ENCODE measurements at places on chromosomes 11 and 22.

GRCh38 chr11:1072116-1072820 lies 2.4 kb upstream of the MUC2 start:
- no peak for DNase-seq

DNA sequence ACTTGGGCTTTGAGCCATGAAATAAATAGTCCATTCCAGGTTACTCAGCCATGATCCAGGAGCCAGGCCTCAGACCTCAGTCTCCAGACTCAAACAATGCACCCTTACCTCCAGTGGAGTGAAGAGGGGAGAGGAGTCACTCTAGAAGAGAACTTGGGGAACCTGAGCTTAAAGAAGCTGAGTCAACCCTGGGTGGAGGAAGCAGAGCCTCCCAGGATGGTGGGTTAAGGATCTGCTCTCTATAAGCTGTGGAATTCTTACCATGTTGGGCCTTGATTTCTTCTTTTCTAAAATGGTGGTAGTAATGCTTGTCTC lies 113.2 kb downstream of the NECTIN1 start:
- no peak for DNase-seq

GRCh38 chr11:35169112-35169511 lies 30.1 kb downstream of the CD44 start:
- no peak for DNase-seq

DNA sequence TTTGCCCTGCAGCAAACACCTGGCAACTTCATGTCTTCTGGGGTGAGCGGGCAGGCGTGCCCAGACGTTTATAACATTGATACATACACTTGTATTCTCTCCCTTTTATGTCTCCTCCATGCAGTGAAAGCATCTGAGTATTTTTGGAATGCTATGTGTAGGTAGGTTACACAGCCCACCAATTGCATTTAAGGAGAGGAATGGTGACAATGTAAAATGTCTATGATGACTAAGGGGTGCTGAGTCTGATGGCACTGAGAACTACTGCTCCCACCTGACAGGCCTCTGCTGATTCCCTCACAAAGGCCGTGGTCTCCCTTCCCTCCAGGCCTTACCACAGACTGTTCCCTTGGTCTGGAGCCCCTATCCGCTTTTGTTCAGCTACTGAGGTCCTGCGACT lies 22.9 kb upstream of the RASL10A start:
- no peak for DNase-seq

DNA sequence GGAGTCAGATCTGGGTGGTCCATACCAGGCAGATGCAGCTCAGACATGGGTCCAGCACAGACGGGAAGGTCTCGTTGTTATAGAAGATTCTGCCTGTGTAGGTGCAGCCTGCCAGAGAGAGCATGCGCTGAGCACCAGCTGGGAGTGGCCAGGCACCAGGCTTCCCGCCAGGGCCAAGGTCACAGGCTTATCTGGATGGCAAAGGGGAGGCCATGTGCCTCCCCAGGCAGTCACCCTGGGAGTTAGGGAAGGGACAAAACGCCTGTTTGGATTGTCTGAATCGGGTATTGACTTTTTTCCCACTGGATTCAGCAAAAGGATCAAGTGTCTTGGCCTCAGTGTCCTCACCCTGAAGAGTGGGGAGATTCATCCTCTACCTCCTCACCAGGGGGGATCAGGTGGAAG lies 26.5 kb downstream of the PGA5 start:
- DNase-seq = no peak

GRCh38 chr11:130189492-130190210 lies 30.1 kb downstream of the ST14 start:
- no peak for DNase-seq

DNA sequence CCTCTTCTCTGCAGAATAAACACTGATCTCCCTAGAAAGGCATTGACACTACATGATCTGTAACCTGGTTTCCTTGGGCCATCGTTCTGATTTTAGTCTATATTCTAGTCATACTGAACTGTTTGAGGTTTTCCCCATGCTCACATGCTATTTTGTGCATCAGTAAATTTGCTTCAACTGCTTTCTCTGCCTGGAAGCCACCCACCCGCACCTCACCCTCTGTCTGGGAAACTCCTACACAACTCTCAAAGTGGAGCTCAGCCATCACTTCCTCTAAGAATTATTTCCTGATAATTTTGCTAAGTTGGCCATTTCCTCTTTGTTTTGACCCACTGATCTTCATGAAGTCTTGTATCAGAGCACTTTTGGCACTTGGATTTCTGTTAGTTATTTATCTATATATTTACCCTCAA lies 36.1 kb downstream of the MMP20 start:
- no peak for DNase-seq

GRCh38 chr11:13366266-13367026 lies 88.9 kb downstream of the BMAL1 start:
- DNase-seq = no peak

- DNase-seq = no peak
These were observed 10.4 kb upstream of the ASPHD2 start for GRCh38 chr22:26418620-26419019.

GRCh38 chr11:10663990-10664389 lies 29.6 kb downstream of the IRAG1 start:
- no peak for DNase-seq

DNA sequence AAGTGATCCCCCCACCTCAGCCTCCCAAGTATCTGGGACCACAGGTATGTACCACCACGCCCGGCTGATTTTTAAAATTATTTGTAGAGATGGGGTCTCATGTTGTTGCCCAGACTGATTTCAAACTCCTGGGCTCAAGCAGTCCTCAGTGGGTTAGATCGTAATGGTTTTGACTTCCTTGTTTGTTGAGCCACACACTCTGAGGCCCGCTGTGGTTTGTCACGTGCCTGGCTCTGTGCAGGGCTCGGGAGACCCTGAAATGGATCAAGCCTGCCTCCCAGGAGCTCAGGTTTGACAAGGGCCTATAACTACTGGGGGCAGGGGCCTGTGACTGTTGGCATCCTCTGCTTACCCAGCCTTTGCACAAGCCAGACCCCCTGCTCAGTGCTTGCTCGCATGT lies 68.1 kb downstream of the MPPED1 start:
- DNase-seq = no peak

GRCh38 chr22:19815093-19815822 lies 39.4 kb downstream of the GNB1L start:
- no peak for DNase-seq

DNA sequence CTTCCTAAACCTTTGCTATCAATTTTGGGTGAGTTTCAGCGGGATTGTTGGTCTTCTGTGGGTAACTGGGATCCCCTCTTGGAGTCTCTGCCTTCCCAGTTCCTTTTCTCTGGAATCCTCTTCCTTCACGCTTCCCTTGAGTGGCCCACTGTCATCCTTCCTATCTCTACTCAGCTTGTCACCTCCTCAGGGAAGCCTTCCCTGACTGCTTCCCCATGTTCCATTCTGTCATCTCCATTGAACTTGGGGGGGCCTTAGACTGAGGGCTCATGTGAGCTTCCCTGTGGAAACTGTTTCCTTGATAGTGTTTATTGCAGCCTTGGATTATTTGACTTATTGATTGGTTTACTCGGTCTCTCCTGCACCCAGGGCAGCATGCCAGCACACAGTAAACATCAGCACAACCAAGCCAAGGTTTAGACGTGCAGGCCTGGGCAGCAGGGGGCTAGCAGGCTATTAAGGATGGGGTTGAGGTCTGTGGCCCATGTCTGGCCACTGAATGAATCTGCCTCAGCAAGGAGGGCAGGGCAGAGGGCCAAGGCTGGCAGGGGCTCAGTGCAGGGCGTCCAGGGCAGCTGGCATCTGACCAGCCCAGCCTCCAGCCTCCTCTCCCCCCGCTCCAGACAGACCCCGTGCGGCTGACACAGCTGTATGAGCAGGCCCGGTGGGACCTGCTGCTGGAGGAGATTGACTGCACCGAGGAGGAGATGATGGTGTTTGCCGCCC lies 7.2 kb downstream of the TRPT1 start:
- DNase-seq = no peak

- DNase-seq = no peak
These were observed 5.4 kb upstream of the CRTAM start for GRCh38 chr11:122832721-122833470.

DNA sequence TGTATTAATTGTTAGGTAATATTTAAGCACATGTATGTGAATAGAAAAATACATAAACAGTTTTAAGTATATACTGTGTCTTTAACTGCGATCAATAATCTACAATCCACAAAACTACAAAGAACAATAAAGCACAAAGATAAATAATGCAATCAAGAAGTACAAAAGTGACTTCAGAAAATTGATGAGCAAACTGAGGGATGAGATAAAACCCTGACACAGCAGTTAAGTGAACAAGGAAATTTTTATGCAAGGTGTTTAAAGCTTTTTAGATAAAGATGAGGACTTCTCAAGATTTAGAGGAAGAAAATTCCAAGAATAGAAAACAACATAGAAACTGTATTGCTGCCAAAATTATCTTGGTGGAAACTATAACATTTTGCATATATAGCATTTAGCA lies 58.4 kb upstream of the ANGPTL5 start:
- no peak for DNase-seq

GRCh38 chr22:48576333-48577013 lies 1251.2 kb downstream of the BRD1 start:
- no peak for DNase-seq

GRCh38 chr22:31488988-31489617 lies 539 bp downstream of the EIF4ENIF1 start:
- no peak for DNase-seq

DNA sequence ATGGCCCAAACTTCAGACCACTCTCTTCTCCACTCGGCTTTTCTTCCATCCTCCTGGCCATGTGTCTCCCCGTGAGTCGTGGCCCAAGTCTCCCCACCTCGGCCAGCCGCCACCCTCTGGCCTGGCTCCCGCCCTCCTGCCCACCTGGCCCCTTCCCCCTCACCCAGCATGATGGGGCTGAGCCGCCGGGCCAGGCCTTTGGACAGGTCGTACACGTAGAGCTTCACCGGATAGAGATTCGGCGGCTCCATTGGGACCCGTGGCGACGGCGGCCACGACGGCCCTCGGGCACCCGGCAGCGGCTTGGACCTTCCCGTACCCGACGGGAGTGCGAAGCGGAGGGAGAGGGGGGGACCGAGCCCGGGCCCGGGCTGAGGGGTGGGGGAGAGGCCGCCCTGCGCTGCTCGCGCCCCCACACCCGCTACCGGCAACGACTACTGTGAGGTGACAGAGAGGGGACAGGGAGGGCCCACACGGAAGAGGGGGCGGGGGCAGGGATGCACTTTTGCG lies at the start of gene DESI1:
TSS of gene DESI1 (minus strand) at position 455 of the 510 bp plus-strand sequence. CDS start at position 251, 204 bp downstream.
- DNase-seq = no peak

DNA sequence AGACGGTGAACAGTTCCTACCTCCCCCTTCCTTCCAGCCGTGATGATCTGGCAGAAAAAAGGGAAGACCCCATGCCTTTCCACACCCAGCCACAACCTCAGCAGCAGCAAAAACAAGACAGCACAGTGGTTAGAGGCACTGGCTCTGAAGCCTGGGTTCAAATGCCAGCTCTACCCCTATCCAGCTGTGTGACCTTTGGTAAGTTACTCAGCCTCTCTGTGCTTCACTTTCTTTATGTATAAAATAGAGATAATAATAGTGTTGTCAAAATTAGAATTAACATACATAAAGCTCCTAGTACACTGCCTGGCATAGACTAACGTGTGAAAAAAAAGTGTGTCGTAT lies 4.2 kb downstream of the NRXN2 start:
- DNase-seq = no peak
